ENCODE measurements at places on chromosomes 5 and 9.

DNA sequence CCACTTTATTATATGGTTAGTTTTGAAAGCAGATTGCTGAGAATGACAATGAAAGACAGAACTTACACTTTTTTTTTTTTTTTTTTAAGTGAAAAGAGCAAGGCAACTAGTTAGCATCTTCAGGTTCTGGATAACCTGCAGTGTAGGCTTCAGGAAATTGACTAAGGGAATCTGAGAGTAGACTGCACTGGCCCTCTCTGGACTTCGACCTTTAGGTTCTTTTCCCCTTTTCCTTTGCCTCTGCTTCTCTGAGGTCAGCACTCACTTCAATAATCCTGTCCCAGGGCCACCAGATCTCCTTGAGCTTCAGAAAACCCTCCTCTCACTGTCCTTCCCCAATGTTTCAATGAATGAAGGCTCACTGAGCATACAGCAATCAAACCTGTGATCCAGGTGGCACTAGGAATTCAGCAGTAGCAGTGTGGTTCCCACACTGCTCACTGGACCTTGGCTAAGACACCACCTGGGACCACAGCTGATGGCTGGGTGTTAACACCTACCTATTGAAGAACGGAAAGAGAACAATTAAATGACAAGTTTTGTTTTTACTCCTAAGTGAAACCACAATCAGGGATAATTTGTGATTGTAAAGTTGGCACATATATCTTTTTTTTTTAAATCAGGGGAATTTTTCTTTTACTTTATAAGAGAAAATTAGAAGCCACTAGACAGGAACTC, 85.8 kb upstream of the IL6ST start:
- DNase-seq: no peak

DNA sequence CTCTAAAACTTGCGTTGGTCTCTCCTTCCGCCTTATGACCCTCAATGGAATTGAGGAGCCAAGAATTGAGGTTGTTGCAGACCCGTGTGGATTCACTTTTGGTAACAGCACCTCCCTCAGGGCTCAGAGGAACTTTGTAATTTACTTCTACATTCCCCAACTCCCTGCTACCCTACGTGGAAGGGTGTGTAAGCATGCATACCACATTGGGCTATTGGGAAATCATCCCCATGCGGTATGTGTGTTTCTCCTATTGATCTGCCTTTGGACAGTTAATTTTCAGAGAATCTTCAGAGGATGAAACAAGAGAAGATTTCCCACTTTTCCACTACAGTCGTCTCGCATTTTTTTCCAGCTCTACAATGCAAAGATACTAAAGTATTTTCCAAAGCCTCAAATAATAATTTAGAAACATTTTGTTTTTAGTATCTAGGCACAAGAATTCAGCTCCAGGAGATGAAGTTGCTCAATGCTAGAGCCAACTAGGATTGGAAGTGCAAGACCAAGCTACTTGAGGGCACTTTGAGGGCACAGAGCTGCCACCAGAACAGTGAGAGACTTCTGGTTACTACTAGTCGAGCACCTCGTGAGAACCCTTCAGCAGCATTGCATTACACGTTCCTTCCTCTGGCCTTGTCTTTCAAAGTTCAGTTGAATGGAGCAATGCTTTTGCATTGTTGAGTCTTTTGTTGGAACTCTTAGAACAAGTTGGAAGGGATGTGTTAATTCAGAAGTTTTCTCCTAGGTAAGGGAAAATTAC, 3.4 kb downstream of the C1QTNF3 start:
- no peak for DNase-seq

GRCh38 chr9:14652729-14653377, 40.4 kb downstream of the ZDHHC21 start:
- no peak for DNase-seq

GRCh38 chr5:74051076-74051475, 425.1 kb downstream of the ARHGEF28 start:
- no peak for DNase-seq

DNA sequence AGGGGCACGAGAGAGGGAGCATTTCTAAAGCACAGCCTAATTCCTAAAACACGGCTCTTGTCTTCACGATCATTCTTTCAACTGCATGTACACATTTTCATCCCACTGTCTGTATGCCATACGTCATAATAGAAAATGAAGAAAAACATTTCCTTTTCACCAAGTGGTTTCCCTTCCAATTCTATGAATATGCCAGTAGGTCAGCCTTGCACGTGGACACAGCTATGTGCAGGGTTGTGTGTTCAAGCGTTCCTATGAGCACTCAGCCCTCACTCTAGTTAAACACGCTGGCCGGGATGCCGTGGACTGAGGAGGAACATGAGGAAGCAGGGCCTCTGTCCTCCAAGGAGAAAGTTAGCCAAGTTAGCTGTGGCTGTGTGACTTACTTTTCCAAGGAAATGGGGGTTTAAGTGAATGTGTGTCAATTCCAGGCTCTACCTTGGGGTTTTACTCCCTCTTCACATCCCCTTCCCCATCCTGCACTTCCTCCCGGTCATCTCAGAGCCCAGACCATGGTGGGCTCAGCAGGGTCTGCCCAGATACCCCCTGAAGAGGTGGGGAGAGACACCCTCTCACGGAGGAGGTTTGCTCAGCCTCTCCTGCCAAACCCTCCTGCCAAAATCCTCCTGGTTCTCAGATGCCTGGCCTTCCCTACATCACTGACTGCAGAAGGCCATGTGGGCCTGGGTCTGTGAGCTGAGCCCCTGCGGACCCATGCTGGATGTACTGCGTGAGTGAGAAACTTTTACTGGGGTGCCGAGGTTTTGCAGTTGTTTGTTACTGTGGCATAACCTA, 230.6 kb downstream of the FSTL4 start:
- DNase-seq: no peak

DNA sequence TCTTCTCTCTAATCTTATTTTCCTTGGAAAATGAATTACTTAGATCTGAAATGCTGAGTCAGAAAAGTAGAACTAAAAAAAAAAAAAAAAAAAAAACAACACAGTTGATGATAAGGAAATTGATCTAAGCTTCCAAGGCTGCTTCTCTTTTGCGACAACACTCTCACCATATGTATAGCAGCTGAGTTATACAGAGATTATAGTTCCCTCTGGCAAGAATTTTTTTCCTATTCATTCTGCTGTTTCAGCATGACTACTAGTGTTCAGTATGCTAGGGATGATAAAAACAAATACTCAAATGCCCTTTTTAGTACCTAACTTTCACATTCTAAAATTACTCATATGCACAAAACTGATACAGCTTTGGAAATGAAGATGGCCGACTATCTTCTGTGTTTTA, 267.3 kb downstream of the MLLT3 start:
- DNase-seq: no peak

GRCh38 chr9:13427587-13427986, 148.1 kb upstream of the MPDZ start:
- DNase-seq: peak; percentile 44

DNA sequence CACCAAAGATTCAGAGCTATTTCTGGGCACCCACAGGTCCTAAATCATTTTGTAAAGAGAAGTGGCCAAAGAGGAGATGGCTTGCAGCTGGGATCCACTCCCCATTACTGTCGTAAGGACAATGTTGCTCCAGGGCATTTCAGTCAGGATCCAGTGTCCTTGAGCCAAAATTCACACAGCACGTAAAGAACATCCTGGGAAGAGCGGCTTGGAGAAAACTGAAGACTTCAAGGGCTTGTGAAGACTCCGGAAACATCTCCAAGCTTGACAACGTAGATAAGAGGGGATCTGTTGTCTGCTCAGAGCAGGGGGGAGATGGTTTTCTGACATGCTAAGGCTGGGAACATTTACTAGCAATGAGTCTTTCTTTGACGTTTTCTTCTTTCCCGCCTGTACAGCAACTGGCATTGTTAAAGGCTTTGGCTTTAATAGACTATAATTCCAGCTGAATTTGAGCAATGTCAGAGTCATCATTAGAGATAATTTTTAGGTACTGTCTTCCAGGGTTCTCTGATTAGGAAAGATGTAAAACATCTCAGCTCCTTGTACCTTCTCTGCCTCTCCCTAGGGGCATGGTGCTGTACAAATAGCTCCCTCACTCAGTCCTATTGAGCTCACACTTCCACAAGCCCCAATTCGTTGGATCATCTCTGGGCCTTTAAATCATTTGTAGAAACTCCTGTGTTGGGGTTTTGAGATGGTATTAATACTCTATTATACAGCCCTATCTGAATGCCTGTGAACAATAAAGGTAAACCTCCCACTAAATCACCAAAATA, 39.7 kb downstream of the EGFLAM start:
- DNase-seq: peak; percentile 11

- no peak for DNase-seq
Measured at GRCh38 chr5:132354381-132355139, 14.9 kb upstream of the SLC22A5 start.

DNA sequence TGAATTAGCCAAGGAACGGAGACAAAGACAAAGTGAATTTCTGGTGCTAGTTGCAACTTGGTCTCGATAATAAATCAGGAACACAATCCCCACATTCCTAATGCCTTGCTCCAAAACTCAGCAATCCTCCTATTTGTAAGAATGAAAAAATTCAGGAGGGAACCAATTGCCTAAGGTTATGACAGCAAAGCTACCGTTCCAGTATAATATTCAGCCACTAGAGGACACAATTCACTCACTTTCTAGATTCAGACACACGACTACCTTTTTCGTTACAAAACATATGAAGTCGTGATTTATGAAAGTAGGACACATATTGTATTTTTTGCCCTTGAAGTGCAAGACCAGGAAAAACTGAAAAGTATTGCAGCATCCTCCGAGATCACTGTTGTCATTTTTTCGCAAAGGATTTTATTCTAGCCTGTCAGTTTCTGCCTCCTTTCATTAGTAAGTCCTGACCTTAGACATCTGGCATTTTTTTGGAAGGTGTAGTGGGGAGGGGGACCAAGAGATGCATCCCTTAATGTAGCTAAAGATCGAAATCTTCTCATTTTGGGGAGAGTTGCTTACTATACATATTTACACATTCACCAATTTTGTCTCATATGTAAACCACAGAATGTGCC, 133.1 kb downstream of the DOCK8 start:
- DNase-seq: peak; percentile 29

GRCh38 chr5:120297616-120298015, 166.5 kb upstream of the PRR16 start:
- DNase-seq: no peak

DNA sequence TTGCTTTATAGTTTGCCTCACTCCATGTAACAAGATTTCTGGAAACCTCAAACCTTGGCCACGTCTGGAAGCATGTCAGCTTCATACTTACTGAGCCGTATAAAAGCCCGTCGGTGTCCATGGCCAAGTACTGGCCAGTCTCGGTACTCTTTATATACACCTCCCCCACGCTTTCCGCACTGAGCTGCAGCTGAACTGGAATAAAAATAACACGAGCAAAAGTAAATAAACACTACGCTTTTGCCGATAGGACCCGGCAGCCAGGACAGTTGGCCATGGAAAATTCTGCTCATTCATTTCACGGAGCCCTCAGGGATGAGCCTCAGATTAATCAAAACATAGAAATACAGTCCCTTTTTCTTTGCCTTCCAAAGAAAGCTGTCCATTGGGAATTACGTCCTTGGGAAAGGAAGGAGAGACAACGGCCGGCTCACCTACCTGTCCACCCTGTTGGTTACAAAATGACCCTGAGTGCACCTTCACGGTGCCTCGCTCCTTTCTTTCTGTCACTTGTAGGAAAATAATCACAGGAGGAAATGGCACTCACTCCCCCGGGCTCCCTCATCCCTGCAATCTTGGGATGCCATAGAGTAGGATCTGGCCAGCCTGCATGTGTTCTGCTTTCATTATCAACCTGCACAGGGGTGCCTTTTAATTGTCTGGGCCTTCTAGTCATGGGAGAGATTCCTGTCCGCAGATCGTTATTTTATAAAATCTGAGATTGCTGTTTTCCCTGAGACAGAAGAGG, 85.1 kb downstream of the FGF1 start:
- peak; percentile 38 for DNase-seq

- DNase-seq: no peak
Measured at GRCh38 chr5:83645936-83646335, 74.7 kb downstream of the HAPLN1 start.

DNA sequence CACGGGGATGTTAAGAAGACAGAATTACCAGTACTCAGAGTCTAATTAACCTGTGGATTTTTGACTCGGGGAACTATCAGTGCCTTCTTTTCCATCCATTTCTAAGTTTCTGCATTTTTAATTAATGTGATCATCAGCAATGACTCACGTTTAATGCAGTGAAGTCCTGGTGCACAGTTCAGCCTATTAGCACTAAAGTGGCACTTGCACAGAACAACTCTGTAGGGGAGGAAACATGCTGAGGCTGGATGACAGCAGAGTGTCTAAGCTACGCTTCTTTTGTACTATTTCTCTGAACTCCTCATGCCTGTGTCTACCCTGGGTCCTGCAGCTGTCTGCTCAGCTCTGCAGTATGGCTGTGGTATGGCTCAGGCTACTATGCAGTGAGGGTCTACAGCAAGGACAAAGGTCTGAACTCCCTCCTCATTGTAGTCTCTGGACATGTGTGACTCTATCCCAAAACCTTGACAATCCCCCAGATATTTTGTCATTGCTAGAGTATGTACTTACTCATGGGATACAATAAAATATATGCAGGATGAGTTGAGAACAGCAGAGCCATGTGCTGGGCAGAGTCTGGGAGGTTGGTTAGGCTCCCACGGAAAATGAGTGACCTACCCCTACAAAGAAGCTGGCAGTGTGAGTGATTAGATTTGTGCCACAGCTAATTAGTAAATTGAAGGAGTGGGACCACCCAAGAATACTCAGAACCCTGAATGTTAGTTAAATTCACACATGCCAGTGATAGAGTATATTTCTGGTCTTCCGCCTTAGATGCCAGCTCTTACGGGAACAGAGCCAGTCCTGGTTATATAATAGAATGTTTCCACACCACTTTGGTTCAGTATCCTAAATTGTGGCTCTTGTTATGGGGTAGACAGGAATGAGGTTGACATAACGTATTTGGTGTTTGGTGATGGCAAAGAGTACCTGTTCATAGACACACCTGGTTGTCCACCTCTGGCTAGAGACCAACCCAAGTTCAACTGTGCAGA, 148.0 kb downstream of the GHR start:
- DNase-seq: no peak

Data from renal cortex interstitium (tissue), 15 donors.